Stimulated activated CD4-positive, alpha-beta T cell treated with anti-CD3 and anti-CD28 coated beads, TNF-alpha, amount 100 ng/mL, for 48 hours (primary cell): ENCODE measurements at places on chromosomes 11 and 22.

GRCh38 chr11:93622043-93622442 lies 39.4 kb upstream of the CEP295 start:
- no peak for DNase-seq

- no peak for DNase-seq
Observed at GRCh38 chr11:35853971-35854370, 89.9 kb upstream of the LDLRAD3 start.

GRCh38 chr22:42270176-42270509 lies 310 bp downstream of the TCF20 start:
- no peak for DNase-seq

- no peak for DNase-seq
Observed at GRCh38 chr11:69041516-69041915, 7.2 kb upstream of the TPCN2 start.

DNA sequence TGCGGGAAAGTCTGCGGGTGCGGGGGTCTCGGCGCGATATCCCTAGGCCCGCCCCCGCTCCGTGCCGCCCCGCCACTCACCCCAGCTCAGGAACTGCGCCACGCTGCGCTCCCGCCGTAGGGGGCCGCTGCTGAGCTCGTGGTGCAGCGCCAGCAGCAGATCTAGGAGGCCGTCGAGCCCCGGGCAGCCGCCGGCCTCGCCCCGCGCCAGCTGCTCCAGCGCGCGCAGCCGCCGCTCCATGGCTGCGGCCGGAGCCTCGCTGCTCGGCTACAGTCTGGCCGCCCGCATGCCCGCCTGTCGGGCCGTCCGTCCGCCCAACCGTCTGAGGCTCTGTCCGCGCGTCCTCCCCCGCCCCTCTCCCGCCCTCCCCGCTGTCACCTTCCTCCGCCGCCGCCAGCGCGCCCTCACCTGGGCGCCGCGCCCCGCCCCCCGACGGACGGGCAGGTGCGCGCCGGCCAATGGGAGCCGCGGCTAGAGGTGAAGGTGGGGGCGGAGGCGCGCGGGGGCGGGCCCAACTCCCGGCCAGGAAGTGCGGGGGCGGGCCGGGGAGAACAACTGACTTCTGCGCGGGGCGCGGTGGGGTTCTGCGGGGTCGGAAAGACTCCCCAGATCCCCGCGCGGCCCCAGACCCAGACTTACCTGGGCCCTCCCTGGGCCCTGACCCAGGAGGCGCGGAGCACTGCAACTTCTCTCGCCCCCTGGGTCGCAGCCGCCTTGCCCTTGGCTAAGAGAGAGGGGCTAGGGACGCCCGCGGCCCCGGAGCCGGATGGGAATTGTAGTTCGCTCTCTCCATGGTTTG lies at the start of gene CDC42BPG:
Gene CDC42BPG, minus strand, starts transcription at position 324 of the 799 bp plus-strand sequence. Its CDS starts 84 bp downstream, at position 240.
- no peak for DNase-seq

DNA sequence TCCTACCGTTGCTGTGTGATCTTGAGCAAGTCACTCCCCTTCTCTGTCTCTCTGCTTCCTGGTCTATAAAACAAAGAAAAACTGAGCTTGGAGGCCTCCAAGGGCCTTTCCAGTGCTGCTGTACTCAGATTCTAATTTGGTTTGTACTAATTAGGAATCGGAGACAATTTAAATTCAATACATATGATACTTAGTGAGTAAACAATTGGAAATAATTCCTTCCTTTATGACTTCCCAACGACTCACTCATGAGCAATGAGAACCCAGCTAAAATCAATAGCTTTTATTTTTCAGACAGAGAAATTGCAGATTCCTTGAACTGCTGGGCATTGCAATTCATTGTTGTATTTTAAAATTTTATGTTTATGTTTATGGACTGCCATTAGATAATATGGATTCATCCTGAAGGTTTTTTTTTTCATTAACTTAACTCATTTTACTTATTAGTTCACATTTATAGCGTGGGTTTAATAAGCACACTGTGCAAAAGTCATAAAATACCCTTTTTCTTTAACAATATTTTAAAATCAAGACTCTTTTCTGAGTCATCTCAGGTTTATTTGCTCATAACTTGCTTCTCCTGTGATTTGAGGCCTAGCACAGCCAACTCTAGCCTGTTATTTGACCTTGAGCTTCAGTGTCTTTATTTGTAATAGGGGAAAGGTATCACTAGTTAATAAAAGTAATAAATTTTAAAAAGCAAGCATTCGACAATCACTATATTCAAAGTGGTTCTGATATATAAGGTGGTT lies 95.8 kb downstream of the TP53I11 start:
- no peak for DNase-seq

DNA sequence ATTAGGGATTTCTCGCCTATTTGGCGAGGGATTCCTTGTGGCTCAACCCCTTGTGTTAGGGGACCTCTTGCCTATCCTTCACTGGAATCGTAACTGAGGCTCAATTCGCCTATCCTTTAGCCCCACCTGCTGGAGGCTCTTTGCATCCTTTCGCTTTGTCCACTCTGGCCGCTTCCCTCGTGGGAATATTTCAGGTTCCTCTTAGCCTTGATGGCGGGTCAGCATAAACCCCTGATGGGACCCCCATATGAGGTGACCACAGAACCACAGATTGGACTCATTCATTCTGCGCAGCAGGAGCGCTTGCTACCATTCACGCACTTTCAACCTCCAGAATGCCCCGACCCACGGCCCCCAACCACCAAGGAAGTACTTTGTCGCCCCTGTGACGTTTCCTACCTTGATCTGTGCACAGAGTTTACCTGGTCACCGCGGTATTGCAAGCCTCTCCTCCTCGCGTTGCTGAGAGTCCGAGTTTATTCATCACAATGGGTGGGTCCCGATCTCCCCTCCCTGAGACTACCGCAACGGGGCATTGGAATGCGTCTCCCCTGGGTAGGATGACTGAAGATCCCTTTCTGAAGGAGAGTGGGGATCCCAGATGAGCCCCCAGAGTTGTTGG lies at the start of gene OR52N2:
Gene OR52N2, plus strand, starts transcription at position 425 of the 622 bp plus-strand sequence. CDS start 11,412 bp downstream, outside the sequence.
- DNase-seq: peak; percentile 61

- DNase-seq: no peak
Observed at GRCh38 chr22:43319661-43320486, 23.3 kb downstream of the SCUBE1 start.

- no peak for DNase-seq
Observed at GRCh38 chr22:28268171-28268570, 349.1 kb upstream of the PITPNB start.

DNA sequence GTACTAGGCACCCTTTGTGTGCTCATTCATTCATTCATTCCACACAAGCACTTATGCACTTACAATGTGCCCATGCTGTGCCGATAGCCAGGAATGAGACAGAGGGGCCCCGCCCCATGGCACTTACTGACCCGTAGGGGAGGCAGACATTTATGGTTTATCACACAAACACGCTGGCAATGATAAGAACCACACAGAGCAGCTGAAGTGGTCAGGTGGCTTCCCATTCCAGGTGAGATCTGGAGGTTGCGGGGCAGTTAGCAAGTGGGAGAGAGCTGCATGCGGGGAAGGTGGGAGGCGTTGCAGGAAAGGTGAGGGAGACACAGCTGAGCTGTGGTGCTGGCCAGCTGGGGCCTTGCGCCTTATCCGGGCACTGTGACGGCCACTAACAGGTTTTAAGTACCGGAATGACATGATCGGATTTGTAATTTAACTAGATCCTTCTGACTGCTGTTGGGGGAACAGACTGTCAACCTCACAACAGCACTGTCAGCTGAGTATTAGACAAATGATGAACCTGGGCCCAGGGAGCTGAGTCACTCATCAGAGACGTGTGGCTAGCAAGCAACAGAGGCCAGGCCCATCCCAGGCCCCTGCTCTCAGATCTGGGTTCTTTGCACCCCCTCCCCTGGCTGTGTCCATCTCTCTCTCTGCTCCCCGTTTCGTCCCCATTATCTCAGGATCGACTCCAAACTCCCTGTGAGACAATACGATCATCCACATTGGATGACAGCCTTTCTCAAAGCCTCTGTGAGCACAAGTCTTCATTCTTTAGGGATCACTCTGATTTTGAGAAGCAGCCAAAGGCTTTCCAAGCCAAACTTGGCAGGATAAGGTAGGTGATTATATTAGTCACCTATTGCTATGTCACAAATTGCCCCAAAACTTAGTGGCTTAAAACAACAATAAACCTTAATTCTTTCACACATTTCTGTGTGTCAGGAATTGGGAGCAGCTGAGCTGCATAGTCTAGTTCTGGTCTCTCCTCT lies 28.4 kb downstream of the RASD2 start:
- DNase-seq: no peak

- no peak for DNase-seq
Observed at GRCh38 chr22:42655693-42656092, 6.5 kb upstream of the CYB5R3 start.

GRCh38 chr11:66072518-66072917 lies 2.4 kb downstream of the PACS1 start:
- no peak for DNase-seq

GRCh38 chr22:32355760-32356159 lies 1.9 kb upstream of the RFPL3 start:
- DNase-seq: no peak

GRCh38 chr11:18172666-18173065 lies at the start of gene MRGPRX4:
Gene MRGPRX4, plus strand, starts transcription at chr11:18172837. Its CDS starts 420 bp downstream, at chr11:18173257.
- no peak for DNase-seq

DNA sequence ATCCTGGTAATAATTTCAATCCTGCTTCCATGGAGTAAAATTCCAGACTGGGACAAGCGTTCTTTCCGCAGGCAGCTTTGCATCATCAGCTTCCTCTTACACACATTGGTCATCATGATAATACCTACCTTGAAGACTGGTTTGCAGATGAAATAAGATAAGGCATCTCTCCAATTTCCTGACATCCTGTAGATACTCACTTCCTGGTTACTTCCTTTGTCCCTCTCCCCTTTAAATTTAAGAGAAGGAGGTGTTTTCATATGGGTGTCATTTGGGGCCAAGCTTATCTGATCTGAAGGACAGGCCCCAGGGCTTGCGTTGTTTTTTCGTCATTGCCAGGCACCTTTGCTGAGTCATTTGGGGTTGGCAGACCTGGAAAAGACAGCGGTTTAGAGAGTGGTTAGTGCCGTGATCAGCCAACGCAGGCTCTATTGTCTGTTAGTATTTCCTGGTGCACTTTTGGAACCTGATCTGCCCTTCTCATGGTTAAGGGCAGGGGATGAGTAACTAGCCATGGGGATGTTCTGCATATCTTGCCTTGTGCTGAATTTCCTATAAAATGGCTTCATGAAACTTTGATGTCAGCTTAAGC lies 24.1 kb downstream of the GRAMD1B start:
- DNase-seq: peak; percentile 59

- DNase-seq: no peak
Observed at GRCh38 chr11:46665356-46665755, 35.1 kb downstream of the ARHGAP1 start.

DNA sequence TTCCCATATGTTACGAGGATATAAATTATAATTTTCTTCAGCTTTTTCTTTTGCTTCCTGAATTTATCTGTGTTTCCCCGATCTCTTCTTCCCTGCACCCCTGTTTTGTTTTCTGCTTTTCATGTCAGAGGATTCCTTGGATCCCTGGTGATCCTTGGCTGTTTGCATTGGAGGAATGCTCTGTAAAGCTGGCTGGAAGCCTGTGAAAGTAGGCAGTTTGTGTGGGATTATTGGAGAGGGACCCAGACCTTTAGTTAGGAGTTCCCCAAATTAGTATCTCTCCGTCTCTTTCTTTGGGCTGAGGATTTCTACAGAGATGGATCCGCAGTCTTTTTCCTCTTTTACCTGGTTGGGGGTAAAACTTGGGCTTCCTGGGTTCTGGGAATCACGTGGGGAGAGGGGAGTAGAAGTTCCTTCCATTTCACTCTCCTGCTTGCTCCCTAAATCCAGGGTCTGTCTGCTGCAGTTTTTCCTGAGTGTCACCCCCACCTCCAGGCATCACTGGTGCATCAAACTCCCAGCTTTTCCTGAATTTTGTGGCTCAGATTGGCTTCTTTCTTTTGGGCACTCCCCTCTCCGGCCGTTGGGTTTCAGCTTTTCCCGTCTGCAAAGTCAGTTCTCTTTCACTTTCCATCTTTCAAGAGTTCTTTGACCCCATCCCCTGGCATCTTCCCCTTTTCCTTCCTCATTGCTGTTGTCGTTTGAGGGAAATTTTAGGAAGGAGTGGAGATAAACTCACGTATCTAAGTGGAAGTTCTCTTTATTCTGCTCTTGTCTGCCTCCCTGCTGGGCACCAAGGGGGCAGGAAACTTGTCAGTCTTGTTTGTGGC lies 79.1 kb upstream of the ALX4 start:
- no peak for DNase-seq

DNA sequence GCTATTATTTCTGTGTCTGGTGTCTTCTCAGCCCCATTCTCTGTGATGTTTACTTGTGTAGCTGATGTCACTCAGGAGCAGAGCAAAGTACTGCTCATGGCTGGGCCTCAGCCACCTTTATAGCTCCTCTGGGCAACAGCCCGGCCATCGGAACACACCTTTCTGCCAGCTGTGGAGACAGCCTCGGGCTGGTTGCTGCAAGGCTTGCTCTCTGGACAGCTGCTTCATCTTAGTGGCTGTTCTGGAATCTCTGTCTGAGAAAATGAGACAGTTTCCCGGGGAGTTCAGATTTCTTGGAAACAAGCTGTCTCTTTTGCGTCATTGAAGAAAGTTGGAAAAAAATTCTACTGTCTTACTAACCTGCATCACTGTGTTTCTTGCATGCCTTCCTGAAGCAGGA lies 20.0 kb downstream of the THY1 start:
- no peak for DNase-seq

- no peak for DNase-seq
Observed at GRCh38 chr11:73154178-73154577, 12.1 kb upstream of the FCHSD2 start.

GRCh38 chr22:36296690-36297089 lies 43.8 kb downstream of the APOL1 start:
- no peak for DNase-seq

DNA sequence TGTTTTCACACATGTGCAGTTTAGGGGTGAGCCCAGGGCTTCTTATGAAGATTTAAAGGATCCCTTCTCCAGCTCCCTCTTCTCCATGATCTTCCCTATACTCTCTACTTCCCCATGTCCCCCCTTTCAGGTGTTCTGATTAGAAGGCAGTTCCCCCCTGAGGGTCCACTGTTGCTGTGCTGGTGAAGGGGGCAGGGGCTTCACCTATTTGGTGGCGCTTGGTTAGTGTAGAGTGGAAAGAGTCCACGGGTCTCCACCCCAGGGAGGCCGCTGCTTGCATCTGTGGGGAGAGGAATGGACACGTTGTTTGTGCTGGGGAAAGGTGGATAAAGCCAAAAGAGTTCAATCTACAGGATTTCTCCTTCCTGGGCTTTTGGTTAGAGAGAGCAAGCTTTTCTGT lies 49.3 kb downstream of the BCR start:
- DNase-seq: no peak

DNA sequence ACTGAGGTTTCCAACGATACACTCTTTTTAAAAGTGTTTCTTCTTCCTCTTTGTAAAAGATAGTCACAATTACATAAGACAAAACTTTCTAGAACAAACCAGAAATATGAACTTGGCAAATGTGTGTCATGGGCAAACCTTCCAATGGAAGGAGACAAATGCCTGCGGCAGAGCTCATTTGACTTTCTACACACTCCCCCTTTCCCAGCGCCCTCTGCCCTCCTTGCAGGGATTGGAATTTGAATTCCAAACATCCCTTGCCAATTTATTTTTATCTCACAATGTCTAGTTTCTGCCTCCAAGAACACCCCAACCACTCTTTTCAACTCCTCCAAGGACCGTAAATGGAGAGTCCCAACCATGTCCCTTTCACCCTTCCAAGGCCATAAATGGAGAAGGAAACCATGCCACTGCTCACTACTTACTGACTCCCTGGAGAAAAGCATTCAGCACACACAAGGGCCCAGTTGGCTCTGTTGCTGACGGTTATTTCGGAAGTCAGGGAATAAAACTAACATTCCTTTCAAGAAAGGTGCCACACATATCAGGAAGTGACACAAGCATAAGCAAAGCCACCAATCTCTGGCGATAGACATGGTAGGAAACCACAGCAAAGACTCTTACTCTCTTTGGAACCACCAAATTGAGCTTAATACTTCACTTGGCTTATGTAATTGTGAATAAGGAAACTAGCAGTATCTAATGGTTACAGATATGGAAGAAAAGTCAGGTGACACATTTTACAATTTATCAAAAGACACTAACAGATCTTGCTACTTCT lies 15.0 kb upstream of the ESAM start:
- DNase-seq: no peak
